Stimulated activated CD8-positive, alpha-beta memory T cell treated with anti-CD3 and anti-CD28 coated beads, Interleukin-7, amount 100 ng/mL, for 48 hours (primary cell): ENCODE measurements at places on chromosomes 16 and 17.

DNA sequence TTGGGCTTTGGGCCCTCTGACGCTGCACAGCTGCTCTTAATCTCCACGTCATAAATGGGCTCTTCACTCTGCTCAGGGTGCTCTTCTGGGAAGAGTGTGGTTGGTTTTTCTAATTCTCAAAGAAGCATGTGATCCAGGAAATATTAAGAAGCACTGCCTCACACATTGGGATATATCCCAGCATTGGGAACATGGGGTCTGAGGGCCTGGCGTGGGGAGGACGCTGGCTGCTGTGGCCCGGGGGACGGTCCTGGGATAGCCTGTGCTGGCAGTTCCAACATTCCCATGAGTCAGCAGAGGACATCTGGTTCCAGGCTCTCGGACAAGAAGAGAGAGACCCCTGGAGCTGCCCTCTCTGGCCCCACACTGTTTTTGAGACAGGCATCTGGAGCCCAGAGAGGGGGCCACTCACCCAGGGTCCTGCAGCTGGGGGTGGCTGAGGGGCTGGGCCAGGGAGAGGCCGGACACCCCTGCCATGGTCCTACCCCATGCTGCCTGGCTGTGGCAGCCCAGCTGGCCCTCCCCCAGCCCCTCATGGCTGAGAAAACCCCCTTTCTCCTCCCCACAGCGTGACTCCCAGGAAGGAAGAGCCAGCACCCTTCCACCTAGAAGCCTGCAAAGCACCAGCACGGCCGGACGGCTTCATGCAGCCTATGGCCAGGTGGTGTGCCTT, 58.8 kb downstream of the NT5M start:
- DNase-seq = no peak

- DNase-seq = no peak
Observed at GRCh38 chr16:55513616-55514015, 4.7 kb downstream of the LPCAT2 start.

- no peak for DNase-seq
Observed at GRCh38 chr17:68613739-68614298, 12.7 kb upstream of the FAM20A start.

GRCh38 chr16:1781758-1782407, 488 bp downstream of the SPSB3 start:
- no peak for DNase-seq

DNA sequence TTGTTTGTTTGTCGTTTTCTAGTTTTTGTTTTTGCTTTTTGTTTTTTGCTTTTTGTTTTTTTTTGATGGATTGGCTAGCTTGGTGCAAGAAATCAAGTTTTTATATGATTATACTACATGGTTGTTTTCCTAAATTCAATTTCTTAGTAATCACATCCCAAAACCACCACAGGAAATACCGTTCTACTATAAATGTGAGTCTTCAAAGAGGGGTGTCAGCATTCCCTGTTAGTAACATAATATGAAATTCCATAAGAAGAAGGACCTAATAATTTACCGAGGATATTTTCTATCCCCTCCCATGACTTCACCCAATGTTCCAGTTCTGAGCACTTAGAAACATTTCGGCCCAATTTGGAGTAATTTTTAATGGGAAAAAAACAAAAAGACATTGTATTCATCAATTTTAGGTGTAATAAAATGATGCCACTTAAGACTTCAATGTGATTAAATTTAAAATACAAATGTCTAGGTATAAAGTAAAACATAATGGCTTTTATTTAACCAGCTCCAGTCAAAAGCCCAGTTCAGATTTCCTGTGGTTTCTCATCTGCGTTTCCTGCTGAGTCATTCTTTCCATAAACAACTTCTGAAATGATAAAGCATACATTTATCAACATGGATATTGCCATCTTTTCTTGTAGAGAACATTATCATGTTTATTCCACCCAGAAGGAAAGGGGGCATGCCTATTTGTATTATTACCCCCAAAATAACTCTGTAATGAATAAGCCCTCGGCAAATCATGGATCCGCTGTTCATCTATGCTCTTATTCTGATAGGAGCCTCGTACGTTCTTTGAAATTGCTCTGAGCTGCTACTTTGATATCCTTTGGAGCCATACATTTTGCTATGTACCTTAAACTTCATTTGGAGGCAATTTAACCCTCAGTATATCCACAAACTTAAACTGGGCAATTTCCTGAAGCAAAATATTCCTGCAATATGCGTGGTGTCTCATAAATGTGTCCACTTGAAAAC, 28.1 kb downstream of the HSBP1 start:
- DNase-seq = no peak

DNA sequence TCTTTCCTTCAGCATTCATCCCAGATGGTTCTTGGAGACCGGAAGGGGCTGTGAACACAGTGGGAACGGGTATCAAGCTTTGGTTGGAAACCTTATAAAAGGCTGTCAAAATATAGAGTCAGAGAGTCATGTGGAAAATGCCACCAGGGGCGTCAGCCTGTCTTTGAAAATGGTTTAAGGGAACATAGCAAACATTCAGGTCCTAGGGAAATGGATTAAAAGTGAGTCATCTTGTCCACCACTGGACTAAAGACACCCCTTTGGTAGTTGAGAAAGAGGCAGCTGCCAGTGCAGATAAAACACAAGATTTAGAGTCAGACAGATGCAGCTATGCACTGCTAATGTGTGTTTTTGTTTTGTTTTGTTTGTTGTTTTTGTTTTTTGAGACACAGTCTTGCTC, 47.8 kb upstream of the BCO1 start:
- DNase-seq = no peak

GRCh38 chr17:7312432-7313087, 2.6 kb downstream of the GPS2 start:
- DNase-seq = no peak

GRCh38 chr17:30950669-30951399, 20.0 kb upstream of the RNF135 start:
- DNase-seq = no peak

GRCh38 chr17:57597101-57597500, 148.0 kb downstream of the CCDC182 start:
- no peak for DNase-seq

DNA sequence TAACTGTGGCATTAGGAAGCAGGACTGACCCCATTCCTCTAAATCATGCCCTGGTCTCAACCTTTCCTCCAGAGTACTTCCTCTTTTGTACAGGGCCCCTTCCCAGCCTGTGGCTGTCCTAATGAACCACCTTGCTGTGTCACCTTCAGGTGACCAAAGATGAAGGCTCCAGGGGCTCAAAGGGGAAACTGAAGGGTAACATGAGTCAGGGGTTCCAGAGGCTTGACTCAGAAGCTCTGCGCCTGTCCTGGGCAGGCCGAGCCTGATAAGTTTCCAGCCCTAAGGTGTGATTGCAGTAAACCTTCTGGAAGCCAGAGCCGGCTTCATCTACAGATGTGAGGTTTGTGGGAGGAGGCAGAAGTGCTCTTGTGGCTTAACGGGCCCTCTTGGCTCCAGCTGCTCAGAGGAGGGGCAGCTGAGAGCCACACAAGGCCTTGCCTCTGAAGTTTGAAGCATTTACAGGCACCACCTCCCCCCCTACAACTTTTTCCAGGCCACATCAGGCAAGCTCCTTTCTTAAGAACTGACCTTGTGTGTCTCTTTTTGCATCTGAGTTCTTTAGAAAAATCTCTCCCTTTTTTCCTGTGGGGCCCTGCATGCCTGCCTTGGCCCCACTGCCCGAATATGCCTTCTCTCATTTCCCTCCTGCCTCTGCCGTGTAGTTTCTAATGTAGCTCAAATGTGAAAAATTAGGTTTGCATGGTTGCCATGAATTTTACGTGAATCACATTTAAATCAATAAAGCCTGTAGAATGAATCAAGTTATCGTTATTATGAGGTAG, 149.9 kb downstream of the CLEC16A start:
- DNase-seq = peak; percentile 58
